HL-60 (cell line): ENCODE measurements at places on chromosomes 11 and 22.

DNA sequence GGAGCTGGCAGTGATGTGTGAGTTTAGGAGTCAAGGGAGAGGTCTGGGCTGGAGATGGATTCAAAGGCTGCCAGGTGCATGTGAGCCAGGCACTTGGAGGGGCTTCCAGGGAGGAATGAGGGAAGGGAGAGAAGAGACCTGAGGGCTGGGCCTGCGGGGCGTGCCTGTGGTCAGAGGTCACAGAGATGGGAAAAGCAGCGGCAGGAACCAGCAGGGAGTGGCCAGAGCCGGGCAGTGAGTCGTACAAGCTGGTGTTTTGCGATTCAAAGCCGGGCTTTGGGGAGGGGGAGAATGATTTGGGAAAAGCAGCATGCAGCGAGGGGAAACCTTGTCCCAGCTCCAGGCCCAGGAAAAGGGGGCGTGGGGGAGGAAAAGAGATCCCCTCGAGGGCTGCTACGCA is 96.9 kb upstream of the RTL6 start:
- no peak for DNase-seq

DNA sequence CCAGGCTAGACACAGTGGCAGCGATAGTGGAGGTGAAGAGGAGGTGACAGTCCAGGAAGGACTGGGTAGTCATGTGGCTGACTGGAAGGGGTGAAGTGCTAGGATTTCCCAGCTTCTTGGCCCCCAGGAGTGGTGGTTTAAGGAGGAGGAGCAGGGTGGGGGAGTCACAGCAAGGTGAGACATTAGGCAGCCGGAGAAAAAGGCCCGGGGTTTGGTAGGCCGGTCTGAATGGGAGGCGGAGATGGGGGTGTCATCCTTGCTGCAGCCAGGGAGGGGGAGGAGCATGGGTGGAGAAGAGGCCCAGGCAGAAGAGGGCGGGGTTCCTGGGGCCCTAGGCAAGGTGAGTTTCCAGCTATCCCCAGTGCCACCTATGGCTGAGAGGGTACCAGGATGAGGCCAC is 6.1 kb downstream of the SIPA1 start:
- no peak for DNase-seq

DNA sequence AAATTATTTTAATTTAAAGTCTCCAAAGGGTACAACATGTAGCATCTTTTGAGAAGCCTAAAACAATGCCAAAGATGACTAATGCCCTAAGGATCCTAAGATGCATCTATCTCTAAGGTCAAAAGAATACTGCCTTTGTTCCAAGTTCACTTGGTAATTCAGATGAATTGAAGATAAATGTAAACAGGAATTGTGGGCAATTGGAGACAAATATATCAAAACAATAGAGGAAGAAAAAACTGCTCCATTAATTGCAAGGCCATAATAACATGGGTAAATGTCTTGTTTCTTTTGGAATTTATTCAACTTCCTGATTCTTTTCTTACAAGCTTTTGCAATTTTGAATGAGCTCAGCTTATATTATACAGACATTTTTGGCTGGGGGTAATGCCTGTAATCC is 338.6 kb downstream of the TTC28 start:
- DNase-seq = no peak

GRCh38 chr11:64511966-64512365 is 79.1 kb upstream of the SLC22A12 start:
- DNase-seq = no peak
